A673 (cell line): ENCODE measurements at places on chromosomes 6 and 20. TPM values are rescaled to one million over a fixed set of nuclear protein-coding genes. Genes with fewer than 3 reads are reported as not detected.

DNA sequence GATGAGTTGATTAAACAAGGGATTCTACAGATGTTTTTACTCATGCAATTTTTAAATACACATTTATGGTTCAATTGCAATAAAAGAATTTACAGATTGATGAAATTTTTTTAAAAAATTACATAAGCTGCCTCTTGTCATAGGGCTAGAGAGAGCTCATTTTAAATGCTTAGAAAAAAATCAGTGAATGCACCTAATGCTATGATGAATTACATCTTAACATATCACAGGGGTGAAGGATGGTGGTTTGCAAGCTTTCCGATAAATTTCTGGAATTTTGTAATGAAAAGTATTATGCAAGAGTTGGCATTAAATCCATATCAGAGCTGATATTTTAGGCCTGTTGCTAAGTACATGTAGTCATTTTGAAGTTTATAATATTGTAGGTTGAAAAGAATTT is 29.6 kb downstream of the DSE start:
- peaks cover 29% of the 10 kb centered on the region for H3K4me1 ChIP-seq
- no peak overlapping the region for H3K4me3 ChIP-seq
- H3K27me3 ChIP-seq, result no peaks in the 10 kb centered on the region
- no peaks in the 10 kb centered on the region for H3K36me3 ChIP-seq

DNA sequence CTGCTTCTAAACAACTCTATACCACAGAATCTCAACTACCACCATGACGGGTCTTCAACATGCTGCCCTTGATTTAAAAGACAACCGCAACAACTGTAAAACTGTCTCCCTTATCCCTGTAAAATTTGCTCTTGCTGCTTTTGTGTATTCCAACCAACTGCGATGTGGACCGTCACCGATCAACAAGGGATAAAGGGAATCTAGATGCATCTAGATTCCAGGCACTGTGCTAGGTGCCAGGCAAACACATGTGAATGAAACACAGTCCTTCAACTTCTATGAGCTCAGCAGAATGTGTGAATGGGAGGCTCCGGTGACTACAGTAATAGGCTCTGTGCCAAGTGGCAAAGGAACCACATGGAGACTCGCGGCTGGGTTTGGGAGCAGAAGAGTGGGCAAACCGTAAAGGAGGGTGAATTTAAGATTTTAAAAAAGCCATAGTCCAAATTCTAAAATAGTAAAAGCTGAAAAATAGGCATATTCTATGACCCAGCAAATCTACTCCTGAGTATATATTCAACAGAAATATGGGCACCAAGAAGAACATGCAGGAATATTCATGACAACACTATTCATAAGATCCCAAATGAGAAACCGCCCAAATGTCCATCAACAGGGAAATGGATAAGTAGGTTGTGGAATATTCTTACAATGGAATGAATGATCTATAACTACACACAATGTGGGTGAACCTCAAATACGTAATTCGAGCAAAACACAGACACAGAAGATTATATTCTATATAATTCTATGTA is 3.7 kb upstream of the PRND start:
- peaks cover 6% of the 10 kb centered on the region for H3K4me1 ChIP-seq
- no peaks in the 10 kb centered on the region for H3K36me3 ChIP-seq
- H3K27ac ChIP-seq, result no peak overlapping the region
- no peaks in the 10 kb centered on the region for H3K27me3 ChIP-seq

DNA sequence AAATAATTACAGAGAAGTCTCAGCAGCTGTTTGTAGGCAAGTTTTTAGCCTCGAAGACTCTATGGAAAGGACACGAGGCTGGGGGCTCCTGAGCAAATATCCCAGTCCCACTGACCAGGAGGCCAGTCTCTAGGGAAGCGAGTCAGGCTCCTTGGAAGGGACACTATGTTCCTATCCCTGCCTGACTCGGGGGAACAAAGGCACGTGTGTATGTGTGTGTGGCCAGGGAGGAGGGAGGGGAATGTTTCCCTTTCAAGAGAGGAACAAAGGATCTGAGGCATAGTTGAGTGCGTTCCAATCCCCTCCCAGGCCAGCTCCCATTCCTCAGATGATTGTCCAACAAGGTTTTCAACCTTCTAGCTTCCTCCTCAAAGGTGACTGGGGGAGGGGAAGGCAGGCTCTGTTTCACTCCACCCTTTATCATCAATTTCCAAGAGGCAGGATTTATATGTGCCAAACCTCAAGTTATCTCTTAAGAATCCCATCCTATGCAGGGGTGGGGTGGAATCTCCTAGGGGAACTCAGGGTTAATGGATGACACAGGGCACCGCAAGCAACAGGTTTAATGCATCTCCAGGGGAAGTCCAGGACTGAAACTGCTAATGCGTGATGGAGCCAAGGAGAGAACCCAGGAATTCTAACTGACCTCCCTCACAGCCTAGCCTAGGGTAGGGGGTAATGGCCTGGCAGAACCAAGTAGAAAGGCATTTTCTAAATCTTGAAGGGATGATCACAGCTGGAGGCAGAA is 9.9 kb downstream of the BCL2L1 start:
- H3K27me3 ChIP-seq, result no peaks in the 10 kb centered on the region
- peak overlapping the region; percentile 28 for H3K4me3 ChIP-seq
- H3K4me1 ChIP-seq, result peaks cover 64% of the 10 kb centered on the region
- peaks cover 9% of the 10 kb centered on the region for H3K36me3 ChIP-seq
- DNase-seq, result peak; percentile 74
- H3K27ac ChIP-seq, result peak overlapping the region; percentile 95

DNA sequence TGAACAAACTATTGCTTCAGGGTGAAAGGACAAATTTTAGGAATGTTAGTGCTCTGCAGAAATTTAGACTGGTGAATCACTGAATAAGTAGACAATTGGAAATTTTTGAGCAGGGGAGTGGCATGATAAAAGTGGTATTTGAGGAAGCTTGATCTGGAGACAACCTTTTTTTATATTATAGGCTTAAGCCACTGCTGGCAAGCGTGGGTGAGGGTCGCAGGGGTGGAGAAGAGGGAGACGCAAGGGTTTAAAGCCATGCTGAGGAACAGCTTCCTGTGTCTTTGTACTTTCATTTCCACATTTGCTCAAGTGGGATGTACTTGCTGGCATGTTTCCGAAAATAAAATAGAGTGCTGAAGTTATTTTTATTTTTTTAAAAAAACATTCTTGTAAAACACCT is 23.7 kb downstream of the NCOA7 start:
- DNase-seq, result peak; percentile 60
- H3K4me3 ChIP-seq, result no peak overlapping the region
- H3K27ac ChIP-seq, result peak overlapping the region; percentile 44
- no peaks in the 10 kb centered on the region for H3K36me3 ChIP-seq
- no peaks in the 10 kb centered on the region for H3K27me3 ChIP-seq

GRCh38 chr20:62052336-62052841 is 13.3 kb downstream of the TAF4 start:
- no peak for DNase-seq
- H3K27me3 ChIP-seq, result no peaks in the 10 kb centered on the region
- no peaks in the 10 kb centered on the region for H3K4me1 ChIP-seq

DNA sequence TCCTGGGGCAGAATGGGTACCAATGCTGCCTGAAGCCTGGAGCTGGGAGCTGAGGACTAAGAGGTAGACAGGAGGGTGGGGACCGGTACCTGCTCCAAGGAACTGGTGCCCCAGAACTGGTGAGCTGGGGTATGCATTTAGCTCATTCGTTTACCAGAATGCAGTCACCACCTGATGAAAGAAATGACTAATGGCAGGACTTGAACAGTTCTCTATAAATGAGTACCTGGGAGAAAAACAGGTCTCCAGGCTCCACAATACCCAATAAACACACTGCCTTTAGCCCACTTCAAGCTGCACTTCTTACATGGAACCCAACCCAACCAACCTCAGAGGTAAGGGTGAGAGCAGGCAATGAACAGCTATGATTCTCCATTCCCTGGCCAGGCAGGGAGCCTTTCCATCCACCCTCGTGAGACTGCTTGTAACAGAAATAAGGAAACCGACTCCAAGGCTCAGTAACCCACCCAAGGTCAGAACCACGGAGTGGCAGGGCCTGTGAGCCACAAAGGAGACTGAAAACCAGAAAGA is 15.4 kb downstream of the FKBP1A start:
- H3K36me3 ChIP-seq, result peaks cover 28% of the 10 kb centered on the region
- H3K27ac ChIP-seq, result no peak overlapping the region
- DNase-seq, result no peak
- no peaks in the 10 kb centered on the region for H3K27me3 ChIP-seq
- H3K4me3 ChIP-seq, result no peak overlapping the region

Gene PBOV1
- total RNA-seq, result not detected in 2 replicates

Gene SPEF1
- total RNA-seq, result 0.26 and 0.49 TPM in 2 replicates
